ENCODE measurements at places on chromosomes 11 and 22.

- no peak for DNase-seq
These were observed 387.7 kb downstream of the TMEM135 start for GRCh38 chr11:87425391-87425790.

DNA sequence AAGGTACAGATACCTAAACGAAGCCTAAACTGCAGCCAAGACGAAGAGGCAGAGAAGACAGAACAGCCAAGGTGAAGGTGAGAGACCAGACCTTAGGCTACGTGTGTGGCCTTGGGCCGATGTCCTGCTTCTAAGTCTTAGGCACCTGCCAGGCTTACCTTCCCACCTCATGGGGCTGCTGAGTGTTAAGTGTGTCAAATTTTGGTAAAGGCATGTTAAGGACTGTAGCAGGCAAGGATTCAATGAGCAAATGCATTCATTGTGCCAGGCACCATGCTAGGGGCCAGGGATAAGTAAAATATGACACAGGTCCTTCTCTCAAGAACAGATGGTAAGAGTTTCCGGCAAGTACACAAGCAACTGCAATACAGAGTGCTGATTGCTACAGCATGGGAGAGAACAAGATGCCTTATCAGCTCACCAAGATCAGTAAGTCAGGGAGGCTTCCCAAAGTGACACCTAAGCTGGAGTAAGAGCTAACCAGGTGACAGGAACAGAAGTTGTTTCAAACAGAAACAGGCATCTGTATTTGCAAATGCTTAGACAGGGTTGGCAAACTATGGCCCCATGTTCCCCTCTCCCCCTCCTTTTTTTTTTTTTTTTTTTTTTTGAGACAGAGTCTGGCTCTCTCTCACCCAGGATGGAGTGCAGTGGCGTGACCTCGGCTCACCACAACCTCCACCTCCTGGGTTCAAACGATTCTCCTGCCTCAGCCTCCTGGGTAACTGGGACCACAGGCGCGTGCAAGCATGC, 46.7 kb downstream of the CLTCL1 start:
- DNase-seq, result no peak

GRCh38 chr22:44394246-44395117, 81.7 kb upstream of the SHISAL1 start:
- no peak for DNase-seq

- DNase-seq, result no peak
These were observed 12.0 kb downstream of the ALG12 start for GRCh38 chr22:49906071-49906798.

DNA sequence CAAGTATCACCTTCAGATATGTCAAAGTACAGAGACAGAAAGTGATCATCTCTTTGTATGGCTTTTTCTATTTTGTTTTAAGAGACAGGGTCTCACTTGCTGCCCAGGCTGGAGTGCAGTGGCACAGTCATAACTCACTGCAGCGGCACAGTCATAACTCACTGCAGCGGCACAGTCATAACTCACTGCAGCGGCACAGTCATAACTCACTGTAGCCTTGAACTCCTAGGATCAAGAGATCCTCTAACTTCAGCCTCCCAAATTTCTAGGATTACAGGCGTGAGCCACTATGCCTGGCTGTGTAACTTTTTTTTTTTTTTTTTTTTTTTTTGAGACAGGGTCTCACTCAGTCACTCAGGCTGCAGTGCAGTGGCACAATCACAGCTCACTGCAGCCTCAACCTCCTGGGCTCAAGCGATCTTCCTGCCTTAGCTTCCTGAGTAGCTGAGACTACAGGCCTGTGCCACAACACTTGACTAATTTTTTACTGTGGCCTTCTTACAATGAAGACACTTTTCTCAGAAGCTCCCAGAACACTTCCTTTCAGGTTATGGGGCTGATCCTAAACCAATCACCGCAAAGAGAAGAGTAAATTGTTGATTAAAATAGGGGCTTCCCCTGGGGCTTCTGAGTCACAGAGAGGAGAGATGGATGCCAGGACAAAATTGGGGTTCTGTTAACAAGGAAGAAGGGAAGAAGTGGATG, 9.0 kb upstream of the HIKESHI start:
- no peak for DNase-seq

GRCh38 chr22:39946126-39946502, 14.1 kb upstream of the TMA7B start:
- no peak for DNase-seq

DNA sequence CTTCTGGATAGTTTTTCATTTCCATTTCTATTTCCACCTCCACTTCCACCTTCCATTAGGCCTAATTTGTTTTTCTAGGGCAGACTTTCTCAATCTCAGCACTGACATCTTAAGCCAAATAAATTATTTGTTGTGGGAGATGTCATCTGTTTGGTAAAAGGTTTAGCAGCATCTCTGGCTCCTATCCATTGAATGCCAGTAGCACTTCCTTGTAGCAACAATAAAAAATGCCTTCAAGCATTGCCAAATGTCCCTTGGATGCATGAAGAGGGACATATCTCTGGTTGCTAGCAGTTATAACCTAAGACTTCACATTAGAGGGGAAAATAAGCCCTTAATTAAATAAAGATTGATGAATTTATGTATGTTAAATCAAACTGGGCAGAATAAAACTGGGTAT, 1.9 kb downstream of the OR52A5 start:
- DNase-seq, result no peak

GRCh38 chr22:37002633-37003032, 16.6 kb downstream of the TST start:
- DNase-seq, result no peak

GRCh38 chr11:84812471-84812969, 814.6 kb downstream of the DLG2 start:
- no peak for DNase-seq

GRCh38 chr22:50270666-50271394, 650 bp upstream of the MAPK11 start:
- peak; percentile 65 for DNase-seq

GRCh38 chr11:120566176-120566575, 54.6 kb downstream of the GRIK4 start:
- no peak for DNase-seq

DNA sequence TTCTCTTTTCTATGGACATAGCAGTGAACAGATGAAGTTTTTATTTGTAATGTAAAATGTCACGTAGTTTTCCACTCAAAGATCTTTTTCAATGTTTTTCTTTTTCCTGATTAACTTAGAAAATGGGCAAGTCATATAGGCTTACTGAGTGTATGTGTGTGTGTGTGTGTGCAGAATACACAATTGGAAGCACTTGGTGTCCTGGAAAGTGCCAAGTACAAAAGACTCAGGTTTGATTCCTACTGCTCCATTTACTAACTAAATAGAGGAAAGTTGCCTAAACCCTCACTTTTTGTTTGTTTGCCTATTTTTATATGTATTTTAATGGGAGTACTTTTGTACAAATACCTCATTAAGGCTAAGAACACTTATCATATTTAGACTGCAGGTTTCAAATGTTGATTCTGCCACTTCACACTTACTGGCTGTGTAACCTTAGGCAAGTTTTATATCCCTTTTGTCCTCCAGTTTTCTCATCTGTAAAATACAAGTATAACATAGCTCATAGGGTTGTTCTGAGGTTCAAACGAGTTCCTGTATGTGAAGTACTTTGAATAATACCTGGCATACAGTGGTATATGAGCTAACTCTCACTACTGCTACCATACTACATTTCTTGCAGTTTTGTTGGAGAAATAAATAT, 90.1 kb downstream of the TYR start:
- no peak for DNase-seq

- peak; percentile 78 for DNase-seq
These were observed 166.0 kb downstream of the TENM4 start for GRCh38 chr11:79274636-79275331.

DNA sequence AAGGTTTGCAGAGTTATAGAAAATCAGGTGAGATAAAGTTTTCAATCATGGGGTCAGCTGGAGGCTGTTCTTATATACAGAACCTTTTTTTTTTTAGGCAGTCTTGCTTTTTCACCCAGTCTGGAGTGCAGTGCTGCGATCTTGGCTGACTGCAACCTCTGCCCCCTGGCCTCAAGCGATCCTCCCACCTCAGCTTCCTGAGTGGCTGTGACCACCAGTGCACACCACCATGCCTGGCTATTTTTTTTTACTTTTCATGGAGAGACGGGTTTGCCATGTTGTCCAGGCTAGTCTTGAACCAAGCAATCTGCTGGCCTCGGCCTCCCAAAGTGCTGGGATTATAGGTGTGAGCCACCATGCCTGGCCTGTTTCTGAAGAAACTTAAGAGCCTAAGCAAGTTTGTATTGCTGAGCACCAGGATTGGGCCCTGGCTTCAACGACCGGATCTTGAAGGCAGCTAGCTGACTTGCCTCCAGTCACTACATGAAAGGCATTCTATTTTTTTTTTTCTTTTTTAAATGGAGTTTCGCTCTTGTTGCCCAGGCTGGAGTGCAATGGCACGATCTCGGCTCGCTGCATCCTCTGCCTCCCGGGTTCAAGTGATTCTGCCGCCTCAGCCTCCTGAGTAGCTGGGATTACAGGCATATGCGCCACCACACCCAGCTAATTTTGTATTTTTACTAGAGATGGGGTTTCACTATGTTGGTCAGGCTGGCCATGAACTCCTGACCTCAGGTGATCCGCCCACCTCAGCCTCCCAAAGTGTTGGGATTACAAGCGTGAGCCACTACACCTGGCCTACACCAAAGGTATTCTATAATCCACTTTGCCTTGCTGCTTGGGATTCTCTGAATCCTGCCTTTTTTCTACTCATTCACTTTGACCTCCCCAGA, 7.6 kb downstream of the XBP1 start:
- DNase-seq, result no peak

GRCh38 chr11:114057147-114057546, 2.4 kb upstream of the ZBTB16 start:
- DNase-seq, result no peak

GRCh38 chr22:36560001-36560400, 31.0 kb upstream of the EIF3D start:
- DNase-seq, result no peak

DNA sequence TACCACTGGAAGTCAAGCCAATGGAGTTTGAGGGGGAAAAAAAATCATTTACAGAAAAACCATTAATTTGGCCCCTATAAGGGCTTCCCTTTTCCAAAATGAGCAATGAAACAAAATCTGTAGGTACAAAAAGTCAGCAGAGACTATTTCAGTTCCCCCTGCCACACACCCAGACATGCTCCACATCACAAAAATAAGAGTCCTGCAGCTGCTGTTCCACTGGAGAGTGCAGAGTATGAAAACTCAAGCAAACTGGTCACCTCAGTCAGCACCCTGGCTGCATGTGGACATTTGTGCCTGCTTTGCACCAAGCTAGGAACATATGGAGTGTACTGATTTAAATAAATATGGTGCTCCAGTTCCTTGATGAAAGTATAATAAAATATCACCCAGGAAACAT, 15.1 kb downstream of the POU2AF1 start:
- DNase-seq, result no peak

DNA sequence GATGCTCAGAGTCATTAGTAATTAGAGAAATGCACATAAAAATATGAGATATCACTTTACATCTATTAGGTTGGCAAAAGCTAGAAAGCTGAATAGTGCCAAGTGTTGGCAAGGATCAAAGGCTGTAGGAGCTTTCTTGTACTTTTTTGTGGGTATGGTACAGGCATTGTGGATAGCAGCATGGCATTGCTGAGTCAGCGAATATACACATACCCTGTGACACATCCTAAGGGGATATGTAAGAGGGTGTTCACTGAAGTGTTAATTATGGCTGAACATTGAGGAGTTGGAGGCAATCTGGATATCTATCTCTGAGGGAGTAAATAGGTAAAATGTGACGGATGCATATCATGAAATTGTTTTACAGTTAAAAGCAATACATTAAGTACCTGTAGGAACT, 27.0 kb upstream of the IL18BP start:
- DNase-seq, result no peak

DNA sequence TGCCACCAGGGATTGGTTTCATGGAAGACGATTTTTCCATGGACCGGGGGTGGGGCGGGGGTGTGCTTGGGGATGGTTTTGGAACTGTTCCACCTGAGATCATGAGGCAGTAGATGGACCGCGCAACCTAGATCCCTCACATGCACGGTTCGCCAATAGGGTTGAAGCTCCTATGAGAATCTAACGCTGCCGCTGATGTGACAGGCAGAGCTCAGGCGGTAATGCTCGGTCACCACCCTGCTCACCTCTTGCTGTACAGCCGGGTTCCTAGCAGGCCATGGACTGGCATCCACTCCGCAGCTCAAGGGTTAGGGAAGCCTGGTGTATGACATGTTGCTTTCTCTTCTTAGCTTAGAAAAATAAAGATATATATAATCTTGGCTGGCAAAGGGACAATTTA, 22.0 kb downstream of the RBX1 start:
- DNase-seq, result no peak

DNA sequence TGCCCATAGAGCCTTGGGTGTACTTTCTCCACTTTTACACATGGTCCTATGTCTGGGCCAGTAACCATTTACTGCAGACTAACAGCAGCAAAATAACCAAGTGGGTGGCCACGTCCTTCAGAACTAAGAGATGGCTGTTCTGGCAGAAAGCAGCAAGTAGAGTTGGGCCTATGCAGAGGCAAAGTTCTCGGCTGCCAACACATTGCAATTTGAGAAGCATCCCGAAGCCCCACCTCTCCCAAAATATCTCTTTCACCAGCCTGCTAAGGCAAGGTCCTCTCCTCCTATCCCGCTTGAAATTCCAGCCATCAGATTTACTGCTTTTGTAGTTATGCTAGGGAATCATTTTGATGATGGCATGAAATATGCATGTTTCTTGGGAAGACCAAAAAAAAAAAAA, 118.5 kb upstream of the APOA1 start:
- DNase-seq, result no peak

GRCh38 chr11:129973068-129973467, 29.6 kb downstream of the PRDM10 start:
- no peak for DNase-seq

GRCh38 chr11:114192841-114193389, 103.3 kb upstream of the NNMT start:
- no peak for DNase-seq

GRCh38 chr11:67983951-67984350, 19.9 kb downstream of the UNC93B1 start:
- DNase-seq, result no peak
